ENCODE measurements at places on chromosomes 6 and 20. TPM values are rescaled to one million over a fixed set of nuclear protein-coding genes. Genes with fewer than 3 reads are reported as not detected.

Gene IL20RA
- 88.8 TPM for total RNA-seq

Gene PPP1R16B
- 5.6 TPM for total RNA-seq

DNA sequence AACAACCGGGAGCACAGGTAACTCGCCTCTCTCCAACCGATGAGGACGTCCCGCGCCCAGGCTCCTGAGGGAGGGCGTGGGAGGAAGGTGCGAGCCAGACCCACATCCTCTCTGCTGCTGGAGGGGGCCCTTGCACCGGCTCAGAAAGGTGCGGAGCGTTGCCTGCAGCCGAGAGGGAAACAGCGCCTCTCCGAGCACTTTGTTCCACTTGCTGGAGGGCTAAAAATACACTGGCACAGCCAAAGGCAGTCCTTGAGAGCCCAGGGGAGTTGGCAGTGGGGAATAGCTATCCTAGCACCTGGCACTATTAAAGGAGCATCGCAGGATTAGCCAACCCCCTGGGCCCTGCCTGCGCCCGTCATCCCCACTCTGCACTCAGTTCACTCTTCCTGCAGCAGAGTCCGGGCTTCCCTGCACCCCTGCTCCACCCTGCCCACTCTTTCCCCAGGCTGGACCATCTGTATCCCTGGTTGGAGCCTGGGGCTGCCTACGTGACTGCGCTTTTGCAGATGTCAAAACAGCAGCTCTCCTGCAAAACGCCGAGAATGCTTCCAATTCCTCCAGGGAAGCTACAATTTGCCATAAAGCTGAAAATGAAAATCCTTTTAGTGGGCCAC is 108.9 kb downstream of the SNX5 start:
- DNase-seq, result no peak

DNA sequence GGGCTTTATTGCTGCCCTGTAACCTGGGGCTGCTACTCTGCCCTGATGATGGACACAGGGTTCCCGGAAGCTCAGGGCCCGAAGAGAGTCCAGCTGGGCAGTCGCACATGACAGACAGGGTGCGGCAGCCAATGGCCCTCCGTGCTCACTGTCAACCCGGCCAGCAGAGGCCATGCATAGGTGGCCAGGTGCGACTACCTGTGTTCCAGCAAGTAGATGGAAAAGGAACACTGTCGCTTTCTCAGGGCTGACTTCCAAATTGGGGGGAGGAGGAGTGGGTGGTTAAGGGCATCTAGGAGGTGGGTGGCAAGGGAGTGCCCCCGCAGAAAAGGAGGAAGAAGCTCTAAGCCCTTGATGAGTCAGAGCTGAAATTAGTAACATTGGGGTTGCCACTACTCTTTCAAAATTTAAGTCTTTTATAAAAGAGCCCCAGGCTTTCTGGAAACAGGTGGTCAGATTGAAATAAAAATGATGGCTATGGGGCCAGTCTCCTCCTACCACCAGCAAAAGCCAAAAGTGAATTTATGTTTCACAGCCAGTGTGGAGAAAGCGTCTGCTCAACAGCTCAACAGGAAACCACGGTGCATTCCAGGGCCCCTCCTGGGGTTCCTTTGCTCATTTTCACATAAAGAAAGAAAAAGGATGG is 2.3 kb upstream of the RAMACL start:
- no peak for DNase-seq

DNA sequence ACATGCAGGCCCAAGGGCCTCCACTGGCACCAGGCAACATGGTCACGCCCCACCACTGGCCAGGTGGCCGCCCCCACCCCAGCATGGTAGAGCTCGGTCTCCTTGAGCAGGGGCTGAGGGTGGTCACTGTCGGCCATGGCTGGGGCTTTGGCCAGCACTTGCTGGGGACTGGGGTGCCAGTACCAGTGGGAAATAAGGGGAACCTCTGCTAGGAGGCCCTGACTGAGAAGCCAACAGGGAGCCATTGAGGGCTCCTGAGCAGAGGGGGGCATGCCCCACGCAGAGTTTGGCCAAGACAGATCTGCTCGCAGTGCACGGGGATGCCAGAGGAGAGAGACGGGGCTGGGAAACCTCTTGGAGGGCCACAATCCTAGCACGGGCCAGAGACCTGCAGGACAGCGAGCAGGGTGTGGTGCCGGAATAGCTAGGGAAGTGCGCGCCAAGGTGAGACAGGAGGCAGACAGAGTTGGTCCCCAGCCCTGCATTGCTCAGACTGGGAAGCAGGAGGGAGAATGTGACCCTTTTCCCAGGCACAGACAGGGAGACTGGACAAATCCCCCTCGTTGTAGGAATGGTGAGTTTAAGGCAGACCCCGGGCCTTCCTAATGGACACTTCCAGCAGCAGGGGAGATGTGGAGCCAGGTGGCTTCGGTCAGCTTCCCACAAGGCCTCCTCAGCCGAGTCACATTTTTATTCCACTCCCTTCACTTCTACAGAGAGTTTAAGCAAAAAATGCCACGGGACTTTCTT is 179.0 kb upstream of the CST7 start:
- DNase-seq, result peak; percentile 48

GRCh38 chr20:4942331-4942730 is 59.0 kb downstream of the SLC23A2 start:
- no peak for DNase-seq

GRCh38 chr6:13280254-13280653 is 48.1 kb downstream of the TBC1D7 start:
- no peak for DNase-seq

Gene HLA-DMB
- 15.0 TPM for total RNA-seq

GRCh38 chr6:21538186-21538798 is 55.3 kb upstream of the SOX4 start:
- DNase-seq, result no peak

GRCh38 chr6:87699576-87699975 is 2.5 kb downstream of the AKIRIN2 start:
- DNase-seq, result no peak

GRCh38 chr6:111692327-111693164 is 86.9 kb upstream of the TRAF3IP2 start:
- DNase-seq, result no peak

DNA sequence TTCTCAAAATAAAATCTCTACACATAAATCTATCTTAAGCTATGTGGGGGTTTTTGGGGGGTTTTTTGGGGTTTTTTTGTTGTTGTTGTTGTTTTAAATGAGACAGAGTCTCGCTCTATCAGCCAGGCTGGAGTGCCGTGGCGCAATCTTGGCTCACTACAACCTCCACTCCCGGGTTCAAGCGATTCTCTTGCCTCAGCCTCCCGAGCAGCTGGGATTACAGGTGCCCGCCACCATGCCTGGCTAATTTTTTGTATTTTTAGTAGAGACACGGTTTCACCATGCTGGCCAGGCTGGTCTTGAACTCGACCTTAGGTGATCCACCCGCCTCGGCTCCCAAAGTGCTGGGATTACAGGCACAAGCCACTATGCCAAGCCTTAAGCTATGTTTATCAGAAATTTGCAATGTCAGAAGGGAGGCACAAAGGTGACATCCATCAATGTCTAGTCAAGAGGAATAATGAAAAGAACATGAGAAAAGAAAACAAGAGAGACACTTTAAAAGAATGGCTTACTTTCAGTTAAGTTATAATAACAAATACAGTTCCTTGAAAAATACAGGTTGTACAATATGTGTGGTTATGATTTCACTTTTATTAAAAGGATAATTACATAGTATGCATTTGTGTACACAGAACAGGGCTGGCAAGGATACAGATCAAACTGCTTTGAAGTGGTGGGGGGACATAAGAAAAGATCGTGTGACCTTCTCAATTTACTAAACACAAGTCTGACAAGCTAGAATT is 28.6 kb downstream of the SLC23A2 start:
- DNase-seq, result no peak

- no peak for DNase-seq
These were observed 29.3 kb downstream of the ADGRG6 start for GRCh38 chr6:142331075-142331551.

GRCh38 chr20:61662226-61662967 is 403.3 kb downstream of the TAF4 start:
- no peak for DNase-seq

Gene PRSS16
- total RNA-seq, result 15.3 TPM
